HuH-7.5 (cell line): ENCODE measurements at places on chromosomes 1 and 21.

- DNase-seq, result no peak
Observed at GRCh38 chr1:32372149-32372756, 9.9 kb downstream of the TSSK3 start.

GRCh38 chr1:163166886-163167555 is 35.7 kb downstream of the RGS5 start:
- DNase-seq, result no peak

DNA sequence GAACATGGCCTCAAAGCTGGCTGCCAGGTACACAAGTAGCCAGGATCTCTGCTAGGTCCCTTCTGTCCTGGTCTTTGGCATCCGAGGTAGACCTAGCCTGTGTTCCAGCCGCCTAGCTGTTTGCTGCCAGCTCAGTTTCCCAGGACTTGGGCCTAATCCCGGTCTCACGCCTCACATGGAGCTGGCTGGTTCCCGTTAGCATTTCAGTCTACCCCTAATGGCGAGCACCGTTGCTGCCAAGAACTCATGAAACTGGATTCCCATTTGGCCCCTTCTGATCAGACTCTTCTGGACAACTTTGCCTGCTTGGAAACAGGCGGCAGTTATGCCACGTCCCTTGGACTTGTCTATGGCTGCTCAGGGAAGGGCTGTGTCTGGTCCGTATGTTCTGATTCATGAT is 26.2 kb upstream of the HHAT start:
- no peak for DNase-seq

- DNase-seq, result no peak
Observed at GRCh38 chr1:111085676-111086075, 54.2 kb downstream of the DRAM2 start.

DNA sequence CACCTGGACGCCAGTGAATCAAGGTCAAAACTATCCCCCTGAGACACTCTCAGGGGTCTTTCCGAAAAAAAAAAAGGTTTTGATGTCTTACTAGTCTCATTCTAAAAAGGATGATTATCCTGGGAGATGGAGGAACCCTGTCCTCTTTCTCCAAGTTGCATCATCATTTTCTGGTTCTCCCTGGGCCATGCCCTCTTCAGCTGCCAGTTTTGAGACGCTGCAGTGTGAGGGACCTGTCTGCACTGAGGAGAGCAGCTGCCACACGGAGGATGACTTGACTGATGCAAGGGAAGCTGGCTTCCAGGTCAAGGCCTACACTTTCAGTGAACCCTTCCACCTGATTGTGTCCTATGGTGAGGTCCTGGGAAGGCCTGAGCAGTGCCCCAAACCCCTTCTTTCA is 3.5 kb downstream of the FCRLA start:
- DNase-seq, result no peak
